ENCODE measurements at places on chromosomes 4 and X.

DNA sequence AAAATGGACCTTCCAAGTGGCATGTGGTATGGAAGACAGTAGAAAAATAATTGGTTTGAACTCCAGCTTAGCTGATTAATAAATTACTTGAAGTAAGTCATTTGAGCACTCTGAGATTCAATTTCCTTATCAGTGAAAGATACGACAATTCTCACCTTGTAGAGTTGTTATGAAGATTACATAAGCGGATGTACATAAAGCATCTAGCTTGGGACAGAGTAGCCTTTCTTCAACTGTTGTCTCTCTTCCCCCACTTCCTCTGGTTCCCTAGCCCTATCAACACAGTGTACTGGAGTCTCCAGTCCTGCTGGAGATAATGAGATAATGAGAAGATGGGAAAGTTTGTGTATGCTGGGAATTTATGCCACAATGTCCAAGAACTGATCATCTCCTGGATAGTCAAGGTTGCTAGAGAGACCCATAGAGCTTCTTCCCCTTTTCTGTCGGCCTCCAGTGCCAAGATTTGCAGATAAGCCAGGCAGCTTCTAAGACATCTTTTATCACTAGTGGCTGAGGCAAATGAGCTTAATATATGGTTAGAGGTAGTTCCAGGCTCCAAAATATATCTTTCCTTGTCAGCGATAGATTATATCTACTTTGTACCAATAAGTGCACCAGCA lies 33.9 kb downstream of the VSIG4 start:
- DNase-seq, result no peak

DNA sequence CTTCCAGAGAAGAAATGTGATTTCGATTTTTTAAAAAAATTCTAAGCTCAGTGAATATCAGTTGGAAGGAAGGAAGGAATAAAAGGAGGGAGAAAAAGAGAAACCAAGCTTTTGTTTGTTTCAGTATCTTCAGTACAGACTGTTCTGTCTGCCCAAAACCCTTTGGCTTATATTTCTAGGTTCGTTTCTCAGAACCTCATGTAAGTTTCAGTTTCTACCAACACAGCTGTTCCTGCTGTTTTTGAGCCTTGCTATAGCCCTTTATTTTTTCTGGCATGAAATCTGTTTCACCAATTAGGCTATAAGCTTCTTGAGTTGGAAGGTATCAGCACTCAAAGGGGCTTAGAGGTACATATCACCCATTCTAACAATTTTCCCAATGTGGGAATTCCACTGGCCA lies 157.9 kb downstream of the GBA3 start:
- no peak for DNase-seq

DNA sequence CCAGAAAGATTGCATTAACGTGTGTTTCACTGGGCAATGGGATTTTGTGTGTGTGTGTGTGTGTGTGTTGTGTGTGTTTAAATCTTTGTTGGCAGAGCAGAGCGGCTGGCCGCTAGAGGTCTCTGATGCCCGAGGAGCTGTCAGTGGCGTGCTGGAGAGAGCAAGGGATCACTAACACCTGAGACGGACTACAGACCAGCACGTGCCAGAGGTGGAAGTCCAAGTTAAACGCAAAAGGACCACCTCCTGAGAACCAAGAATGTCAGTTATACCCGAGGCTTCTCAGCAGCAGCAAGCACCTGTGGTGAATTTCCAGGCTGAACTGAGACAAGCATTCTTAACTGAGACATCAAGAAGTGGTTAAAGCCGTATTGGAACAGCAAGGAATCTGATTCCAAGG lies 9.0 kb upstream of the SLC25A14 start:
- no peak for DNase-seq

DNA sequence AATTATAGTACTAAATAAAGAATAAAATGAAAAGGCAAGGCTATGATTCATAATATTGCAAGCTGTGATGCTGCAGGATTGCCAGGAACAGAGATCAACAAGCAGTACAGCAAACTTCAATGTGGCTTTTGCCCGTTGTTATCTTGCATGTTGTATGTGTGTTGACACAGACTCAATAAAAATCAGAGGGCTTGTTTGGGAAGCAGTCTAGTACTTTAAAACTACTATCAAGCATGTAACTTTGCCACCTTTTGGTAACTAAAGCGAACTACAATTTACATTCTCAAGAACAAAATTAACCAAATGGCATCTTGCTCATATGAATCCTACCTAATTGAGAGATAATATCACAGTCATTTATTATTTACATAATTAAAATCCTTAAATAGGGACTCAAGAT lies 79.8 kb upstream of the GPM6A start:
- no peak for DNase-seq

GRCh38 chrX:69073241-69073640 lies 92.0 kb downstream of the PJA1 start:
- DNase-seq, result no peak

DNA sequence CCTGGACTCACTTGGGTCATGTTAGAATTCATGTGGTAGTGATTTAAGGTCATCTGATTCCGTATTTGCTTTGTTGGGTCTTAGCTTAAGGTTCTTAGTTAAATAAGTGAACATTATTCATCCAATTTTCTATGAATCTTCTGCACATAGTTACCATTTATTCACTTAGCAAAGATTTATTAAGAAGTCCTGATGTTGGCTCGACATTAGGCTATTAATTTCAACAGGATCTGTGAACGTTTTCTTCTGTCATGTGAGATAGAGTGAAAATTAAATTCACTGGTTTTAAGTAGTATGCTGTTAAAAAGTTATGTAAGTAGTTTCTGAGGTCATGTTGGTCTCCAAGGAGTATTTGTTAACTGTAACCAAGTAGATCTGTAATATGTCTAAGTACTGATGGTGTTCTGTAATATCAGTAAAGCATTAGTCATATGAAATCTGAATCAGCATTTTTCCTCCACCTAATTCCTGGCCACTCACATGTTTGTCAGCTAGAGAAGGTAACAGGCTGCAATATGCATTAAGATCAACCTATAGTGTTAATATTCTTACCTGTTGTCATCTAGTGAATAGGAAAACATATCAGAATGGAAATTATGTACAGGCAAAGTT lies 155.6 kb downstream of the PCDH7 start:
- DNase-seq, result no peak

- DNase-seq, result no peak
Observed at GRCh38 chr4:113524505-113525186, 236.9 kb downstream of the CAMK2D start.

- DNase-seq, result no peak
Observed at GRCh38 chr4:77801260-77801608, 17.9 kb downstream of the CNOT6L start.

GRCh38 chr4:40205259-40206198 lies 8.7 kb downstream of the RHOH start:
- DNase-seq, result no peak

DNA sequence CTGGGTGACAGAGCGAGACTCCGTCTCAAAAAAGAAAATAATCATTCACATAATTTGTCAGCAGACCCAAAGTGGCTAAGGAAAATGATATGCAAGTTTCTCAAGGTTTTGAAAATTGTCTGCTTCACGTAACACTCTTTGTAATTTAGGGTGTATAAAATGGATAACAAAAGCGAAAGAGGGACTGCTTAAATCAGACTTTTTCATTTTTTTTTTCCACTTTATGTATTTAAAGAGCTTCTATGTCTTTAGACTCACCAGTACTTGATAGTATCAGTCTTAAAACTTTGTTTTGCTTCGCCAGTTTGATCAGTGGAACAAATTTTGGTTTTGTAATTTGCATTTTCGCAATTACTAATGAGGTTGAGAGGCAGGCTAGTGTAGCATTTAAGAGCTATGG lies 34.6 kb downstream of the USP9X start:
- DNase-seq, result no peak

DNA sequence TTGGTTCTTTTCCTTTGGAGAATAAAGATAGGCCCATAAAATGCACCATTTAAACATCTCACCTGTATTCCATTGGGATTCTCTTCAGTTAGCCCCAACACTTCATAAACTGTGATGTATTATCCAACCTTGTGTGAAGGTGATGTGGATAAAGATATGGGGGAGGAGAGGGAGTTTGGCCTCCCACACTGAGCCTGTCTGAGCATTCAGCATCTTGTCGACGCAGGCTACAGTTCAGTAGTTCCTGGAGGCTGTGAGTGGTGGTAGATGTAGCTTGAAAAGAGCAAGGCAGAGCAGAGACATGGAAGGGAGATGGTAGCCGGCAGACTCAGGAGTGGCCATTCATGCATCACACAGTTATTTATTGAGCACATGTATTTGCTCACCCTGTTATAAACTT lies 292.4 kb upstream of the PITX2 start:
- DNase-seq, result no peak

- DNase-seq, result no peak
Observed at GRCh38 chr4:177558995-177559394, 116.8 kb upstream of the AGA start.

GRCh38 chrX:74906417-74906816 lies 18.8 kb downstream of the NEXMIF start:
- DNase-seq, result no peak

GRCh38 chrX:52923781-52924241 lies 26.7 kb downstream of the FAM156B start:
- DNase-seq, result no peak

DNA sequence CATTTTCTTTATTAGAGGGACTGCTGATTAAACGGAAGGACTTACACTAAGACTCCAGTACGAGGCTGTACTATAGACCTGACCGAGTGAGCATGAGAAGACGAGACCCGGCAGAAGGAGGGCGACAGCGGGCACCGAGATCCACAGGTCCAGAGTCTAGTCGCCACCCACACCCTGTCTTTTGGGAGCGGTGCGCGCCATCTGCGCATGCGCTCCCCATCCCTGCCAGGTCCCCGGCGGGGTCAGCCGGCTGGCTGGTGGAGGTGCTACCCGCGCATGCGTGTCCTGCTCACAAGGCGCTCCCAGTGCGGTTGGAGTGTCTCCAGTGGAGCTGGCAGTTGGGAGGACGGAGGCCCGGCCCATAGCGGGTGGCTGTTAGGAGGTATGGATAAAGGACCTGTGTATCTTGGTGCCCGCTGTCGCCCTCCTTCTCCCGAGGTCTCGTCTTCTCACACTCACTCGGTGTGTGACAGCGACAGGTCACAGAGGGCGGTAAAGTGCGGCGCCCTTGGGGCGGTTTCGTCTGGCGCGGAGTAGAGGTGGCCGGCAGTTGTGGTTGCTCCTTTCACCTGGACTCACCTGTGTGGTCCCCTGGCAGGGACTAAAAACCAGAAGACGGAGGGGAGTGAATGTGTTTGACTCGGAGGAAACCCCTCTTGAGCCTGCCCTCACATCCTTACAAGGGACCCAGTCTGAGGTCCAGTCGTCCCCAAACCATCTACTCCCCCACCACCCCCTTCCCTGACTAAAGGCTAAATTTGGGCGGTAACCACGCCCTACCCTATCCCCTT lies 7.6 kb upstream of the HSD17B10 start:
- DNase-seq, result no peak

DNA sequence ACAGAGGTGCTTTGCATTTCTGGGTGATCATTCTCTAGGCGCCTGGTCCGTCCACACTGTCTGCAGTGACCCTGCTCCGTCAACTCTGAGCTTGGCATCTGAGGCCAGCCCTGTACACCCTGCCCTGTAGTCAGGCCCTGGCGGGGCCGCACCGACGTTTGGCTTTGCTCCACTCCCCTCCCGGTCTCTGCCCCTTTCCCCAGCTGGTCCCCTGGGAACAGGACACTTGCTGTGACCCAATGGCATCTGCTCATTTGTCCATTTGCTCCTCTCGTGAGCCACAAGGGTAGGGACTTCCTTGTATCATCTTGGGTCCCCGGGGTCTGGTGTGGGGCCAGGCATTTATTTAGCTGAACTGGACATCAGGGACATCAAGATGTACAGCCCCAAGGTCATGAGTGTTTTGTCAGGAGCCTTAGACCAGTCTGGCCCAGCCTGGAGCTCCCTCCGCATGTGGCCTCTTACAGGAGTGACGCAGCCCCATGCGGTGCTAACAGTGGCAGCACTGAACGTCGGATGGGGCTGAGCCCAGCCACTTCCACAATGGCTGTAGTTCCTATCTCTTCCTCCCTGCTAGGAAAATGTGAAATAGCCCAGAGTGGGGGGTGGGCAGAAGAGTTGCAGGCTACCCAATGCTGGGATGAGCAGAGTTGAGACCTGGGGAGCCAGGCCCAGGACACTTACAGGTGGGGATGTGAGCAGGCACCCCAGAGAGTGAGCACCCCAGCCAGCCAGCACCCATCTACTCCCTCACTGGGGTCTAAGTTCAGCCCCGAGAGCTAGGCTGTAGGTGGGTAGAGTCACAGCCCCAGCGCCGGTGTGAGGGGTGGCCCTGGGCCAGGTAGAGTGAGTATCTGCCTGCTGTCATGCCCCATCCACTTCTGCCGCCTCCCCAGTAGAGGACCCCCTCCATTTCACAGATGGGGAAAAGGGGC lies 2.0 kb upstream of the SH3BP2 start:
- DNase-seq, result no peak

GRCh38 chrX:68881911-68882310 lies 53.1 kb downstream of the EFNB1 start:
- no peak for DNase-seq

DNA sequence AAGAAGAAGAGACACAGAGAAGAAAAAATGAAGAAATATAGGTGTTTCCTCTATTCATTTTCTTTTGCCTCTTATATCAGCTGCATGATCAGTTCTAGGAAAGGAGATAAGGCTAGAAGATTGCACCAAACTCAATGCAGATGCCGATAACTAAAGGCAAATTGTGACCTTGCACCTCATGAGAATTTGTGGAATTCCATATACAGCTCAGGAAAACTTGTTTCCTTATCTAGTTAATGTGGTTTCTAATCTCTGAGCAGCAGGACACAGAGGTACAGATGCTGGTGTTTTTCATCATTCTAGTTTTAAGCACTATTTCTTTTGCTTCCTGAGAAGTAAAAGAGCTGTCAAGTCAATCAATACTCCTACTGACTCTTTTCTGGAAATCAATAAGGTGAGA lies 104.6 kb upstream of the NWD2 start:
- no peak for DNase-seq

DNA sequence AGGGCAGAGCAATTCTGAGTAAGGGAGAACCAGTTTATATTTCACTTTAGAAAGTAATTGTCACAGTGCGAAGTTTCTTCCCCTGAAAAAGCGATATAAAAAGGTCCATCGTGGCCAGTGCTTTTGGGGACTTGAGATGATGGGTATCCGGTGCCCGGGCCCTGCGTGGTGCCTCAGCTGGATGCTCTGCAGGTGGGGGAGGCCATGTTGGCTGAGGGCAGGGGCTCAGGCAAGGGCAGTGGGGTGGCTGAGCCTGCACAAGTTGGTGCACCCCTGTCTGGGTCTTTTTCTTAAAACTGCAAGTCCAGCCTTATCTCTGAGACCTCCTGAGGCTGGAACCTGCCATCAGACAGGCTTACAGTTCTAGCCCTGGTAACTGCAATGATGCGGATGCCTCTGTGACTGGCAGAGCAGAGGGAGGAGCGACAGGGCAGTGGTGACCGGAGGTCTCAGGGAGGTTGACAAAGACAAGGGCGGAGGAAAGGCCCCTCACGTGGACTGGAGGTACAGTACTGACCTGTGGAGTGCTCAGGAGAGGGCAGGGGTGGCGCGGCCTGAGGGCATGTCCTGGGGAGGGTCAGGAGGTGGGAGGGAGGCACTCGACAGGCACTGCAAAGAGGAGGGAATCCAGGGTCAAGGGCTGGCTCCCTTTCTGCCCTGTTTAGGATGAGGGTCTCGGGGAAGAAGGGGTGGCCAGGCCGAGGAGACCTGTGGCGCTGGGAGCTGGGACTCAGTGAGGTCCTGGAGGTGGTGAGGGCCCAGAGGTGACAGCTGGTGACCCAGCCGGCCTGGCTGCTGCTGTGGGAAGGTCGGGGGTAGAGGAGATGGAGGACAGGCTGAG lies 1.8 kb downstream of the RGS12 start:
- DNase-seq, result no peak
